A172 (cell line): ENCODE measurements at places on chromosomes 2 and 18.

- peak; percentile 7 for DNase-seq
These were observed 143.6 kb upstream of the EPHA4 start for GRCh38 chr2:221715523-221716247.

DNA sequence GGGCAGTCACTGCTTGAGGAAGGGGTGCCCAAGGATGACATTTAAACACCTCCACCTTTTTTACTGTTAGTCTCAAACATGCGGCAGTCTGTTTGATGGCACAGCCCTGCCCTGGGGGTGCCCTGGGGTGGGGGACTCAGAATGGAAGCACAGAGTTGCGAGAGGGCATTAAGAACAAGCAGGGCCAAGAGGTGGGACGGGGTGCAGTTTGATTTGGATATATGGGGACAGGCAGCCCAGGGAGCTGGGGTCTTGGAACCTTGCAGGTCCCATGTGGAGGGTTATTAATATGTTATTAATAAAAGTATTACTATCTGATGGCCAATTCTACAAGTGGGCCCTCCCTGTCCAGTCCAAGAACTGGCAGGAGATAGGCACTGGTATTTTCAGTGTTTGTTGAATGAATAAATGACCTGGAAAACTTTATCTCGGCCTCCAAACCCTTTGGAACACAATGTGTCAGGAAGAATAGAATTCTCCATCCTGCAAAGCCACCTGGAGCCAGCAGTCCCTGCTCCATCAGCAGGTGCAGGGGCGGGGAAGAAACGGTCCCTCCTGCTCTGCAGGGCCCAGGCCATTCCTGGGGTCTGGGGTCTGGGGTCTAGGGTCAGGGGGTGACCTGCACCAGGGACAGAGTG lies 25.2 kb downstream of the SDC1 start:
- no peak for DNase-seq

GRCh38 chr2:106981491-106981890 lies 95.5 kb upstream of the ST6GAL2 start:
- DNase-seq, result no peak

- peak; percentile 76 for DNase-seq
These were observed 90.1 kb downstream of the NFATC1 start for GRCh38 chr18:79485788-79486355.

GRCh38 chr2:4110273-4110672 lies 406.9 kb downstream of the DCDC2C start:
- no peak for DNase-seq

DNA sequence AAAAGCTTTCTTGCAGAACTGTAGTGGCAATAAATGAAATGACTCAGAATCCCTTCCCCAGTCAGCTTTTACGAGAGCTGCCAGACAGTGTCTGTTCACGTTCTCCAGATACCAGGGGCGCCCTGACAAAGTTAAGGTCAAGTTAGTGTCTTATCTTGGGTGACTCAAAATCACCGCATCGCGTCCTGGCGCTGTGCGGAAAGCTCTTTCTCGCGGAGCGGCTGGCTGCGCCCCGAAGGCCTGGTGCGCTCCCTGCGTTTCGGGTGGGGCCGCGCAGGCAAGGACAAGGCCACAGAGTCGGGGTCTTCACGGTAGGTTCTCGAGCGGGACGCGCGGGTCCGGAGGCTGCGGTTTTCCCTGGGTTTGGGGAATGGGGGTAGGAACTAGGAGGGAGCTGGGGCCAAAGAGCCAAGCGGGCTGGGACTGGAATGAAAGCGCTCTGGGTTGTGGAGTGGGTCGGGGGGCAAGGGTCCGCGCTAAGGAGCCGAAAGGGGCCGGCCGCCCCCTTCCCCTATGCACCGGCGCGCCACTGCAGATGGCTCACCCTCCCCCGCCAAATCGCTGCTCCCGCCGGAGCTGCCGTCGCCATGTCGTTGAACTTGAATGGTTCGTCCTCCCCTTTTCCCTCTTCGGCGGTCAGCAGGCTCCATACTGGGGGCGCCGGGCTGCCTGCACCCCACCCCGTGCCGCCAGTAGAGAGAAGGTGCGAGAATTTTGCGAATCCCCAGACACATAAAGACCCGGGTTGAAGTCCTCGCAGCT lies 2.6 kb upstream of the HOXD11 start:
- DNase-seq, result peak; percentile 98
